ENCODE measurements at places on chromosomes 1 and 21. TPM values are rescaled to one million over a fixed set of nuclear protein-coding genes. Genes with fewer than 3 reads are reported as not detected.

PLPP3 gene
- polyA plus RNA-seq, result 1.6 TPM

NPPA gene
- polyA plus RNA-seq, result not detected

NPHS2 gene
- not detected for polyA plus RNA-seq

OLFML3 gene
- polyA plus RNA-seq, result not detected

ABCA4 gene
- polyA plus RNA-seq, result not detected

SLC37A1 gene
- 46.4 TPM for polyA plus RNA-seq

ZDHHC18 gene
- 30.8 TPM for polyA plus RNA-seq

CLEC20A gene
- polyA plus RNA-seq, result 5.2 TPM

A3GALT2 gene
- not detected for polyA plus RNA-seq

TNFRSF8 gene
- polyA plus RNA-seq, result 0.36 TPM

KIF14 gene
- 0.01 TPM for polyA plus RNA-seq

FGR gene
- 295 TPM for polyA plus RNA-seq

LCE2B gene
- not detected for polyA plus RNA-seq

SLC26A9 gene
- not detected for polyA plus RNA-seq

MTR gene
- 13.6 TPM for polyA plus RNA-seq

FAAH gene
- polyA plus RNA-seq, result 6.8 TPM

GNAT2 gene
- not detected for polyA plus RNA-seq
